ENCODE measurements at places on chromosomes 6 and 20. TPM values are rescaled to one million over a fixed set of nuclear protein-coding genes. Genes with fewer than 3 reads are reported as not detected.

DNA sequence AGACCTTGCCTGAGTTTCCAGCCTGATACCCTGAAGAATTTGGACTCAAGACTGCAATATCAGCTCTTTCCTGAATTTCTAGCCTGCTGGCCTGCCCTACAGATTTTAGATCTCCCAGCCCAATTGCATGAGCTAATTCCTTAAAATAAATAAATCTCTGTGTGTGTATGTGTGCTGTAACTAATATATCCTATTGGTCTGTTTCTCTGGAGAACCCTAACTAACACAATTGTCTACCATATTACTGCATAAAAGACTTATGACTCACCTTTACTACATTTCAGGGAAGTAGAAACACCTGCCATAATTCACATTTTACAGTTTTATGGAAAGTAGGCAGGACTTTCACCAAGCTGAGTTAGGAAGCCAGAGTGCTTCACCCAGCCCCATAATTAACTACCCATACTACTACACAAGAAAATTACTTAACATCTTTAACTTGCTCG lies 90.7 kb upstream of the BEND6 start:
- no peak for DNase-seq

- DNase-seq: no peak
Observed at GRCh38 chr20:59735917-59736316, 131.6 kb downstream of the PHACTR3 start.

Gene FUT9
- 5.1 TPM for total RNA-seq

Gene PHF3
- 52.0 TPM for total RNA-seq

Gene PDE7B
- total RNA-seq: not detected

All from A673 (cell line).